ENCODE measurements at places on chromosomes 4 and X.
A peak's percentile ranks its signal among the peaks of the same experiment; 100 is the strongest.

- no peak for DNase-seq
These were observed 55.5 kb upstream of the SEC24B start for GRCh38 chr4:109378076-109378475.

DNA sequence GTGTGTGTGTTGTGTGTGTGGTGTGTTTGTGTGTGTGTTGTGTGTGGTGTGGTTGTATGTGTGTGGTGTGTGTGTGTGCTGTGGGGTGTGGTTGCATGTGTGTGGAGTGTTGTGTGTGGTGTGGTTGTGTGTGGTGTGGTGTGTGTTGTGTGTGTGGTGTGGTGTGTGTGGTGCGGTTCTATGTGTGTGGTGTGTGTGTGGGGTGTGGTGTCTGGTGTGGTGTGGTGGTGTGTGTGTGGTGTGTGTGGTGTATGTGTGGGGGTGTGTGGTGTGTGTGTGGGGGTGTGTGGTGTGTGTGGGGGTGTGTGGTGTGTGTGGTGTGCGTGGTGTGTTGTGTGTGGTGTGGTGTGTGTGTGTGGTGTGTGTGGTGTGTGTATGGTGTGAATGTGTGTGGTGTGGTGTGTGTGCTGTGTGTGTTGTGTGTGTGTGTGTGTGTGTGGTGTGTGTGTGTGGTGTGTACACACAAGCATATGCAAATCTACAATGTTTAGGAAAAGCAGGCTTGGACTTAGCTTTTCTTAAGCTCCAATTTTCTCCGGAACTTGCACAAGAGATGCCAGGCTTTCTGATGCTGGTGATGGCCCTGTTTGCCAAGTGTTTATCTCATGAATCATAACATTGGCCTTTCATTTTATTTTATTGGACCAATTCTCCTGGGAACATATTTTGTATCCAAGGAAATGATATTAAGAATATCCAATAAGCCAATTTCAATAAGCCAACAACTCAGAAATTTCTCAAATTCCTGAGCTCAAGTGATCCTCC lies 148.7 kb downstream of the SPATA18 start:
- DNase-seq = no peak

GRCh38 chrX:66756717-66757116 lies 117.8 kb upstream of the EDA2R start:
- DNase-seq = no peak

GRCh38 chr4:155692361-155692760 lies 25.7 kb downstream of the GUCY1A1 start:
- no peak for DNase-seq

DNA sequence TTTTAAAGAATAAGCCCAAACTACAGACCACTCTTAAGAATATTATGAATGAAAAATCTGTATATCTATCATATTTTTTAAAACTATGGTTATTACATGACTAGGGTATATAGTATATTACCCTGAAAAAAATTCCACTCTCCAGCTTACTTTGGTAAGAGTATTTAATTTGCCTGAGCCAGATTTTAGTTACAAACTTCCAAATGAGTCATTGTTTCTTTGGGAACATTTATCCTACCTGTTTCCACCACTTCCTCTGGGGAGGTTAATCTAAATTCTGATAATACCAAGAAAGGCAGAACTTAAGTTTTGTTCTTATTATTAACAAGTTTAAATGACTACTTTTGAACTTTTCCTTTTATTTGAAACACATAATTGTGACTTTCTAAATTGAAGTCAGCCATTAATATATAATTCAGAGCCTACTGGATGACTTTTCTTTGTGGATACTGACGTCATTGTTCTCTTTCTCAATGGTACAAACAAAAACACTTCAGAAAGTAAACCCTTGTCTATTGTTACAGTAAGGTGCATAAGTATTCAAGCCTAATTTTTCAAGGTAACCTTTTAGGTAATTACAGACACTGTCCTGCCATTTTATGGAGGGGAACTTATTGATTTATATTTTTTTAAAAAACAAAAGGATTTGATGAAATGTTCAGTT lies 135.6 kb upstream of the TLL1 start:
- no peak for DNase-seq

DNA sequence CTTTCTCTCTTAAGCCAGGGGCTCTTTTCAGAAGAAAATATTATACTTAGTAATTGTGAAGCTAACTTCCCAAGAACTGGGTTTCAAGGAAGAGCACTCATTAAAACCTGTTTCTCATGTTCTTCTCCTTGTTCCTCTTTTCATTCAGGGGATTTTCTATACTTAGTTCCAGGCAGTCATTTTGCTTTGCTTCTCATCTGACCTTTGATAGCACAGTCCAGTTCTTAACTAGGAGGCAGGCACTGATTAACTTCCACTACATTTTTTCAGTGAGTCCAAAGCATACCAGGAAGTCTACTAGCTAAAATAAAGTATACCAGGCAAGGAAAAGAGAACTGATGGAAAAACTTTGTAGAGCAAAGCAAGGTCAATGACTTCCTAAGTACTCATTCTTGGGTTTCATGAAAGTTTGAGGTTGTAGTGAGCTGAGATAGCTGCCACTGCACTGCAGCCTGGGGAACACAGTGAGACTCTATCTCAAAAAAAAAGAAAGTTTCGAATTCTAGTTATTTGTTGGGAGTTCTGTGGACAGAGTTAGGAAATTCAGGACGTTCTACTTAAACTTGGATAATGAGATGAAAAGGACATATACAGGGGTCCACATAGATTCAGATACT lies 190.1 kb upstream of the HS3ST1 start:
- no peak for DNase-seq

DNA sequence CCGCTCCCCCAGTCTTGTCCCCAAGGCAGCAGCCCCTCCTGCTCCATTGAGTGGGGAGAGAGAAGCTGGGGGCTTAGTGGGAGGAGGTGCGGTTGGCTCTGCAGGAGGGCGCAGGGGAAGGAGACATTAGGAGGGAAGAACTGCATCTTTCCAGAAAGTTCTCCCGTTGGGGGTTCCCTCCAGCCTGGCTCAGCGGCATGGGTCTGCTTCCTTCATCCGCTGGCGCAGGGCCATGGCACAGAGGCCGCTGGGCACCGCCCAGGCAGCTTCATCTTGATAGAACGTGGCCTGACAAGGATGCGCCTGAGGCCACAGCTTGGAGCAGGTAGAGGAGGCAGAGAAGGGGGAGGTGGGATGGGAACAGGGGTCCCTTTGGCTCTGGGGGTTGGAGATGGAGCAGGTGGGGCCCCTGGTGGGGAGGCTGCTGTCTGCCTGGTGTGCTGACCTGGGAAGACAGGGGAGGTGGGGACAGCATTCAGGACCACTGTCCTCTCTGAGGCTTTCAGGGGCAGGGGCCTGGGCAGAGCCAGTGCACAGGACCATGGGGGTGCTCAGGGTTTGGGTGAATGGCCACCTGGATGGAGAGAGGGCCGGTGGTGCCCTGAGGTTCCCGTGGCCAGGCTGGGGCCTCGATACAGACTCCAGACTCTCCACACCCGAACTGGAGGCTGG lies 12.1 kb downstream of the DOK7 start:
- DNase-seq = no peak

- DNase-seq = no peak
These were observed 32.3 kb upstream of the KDR start for GRCh38 chr4:55157559-55158277.

DNA sequence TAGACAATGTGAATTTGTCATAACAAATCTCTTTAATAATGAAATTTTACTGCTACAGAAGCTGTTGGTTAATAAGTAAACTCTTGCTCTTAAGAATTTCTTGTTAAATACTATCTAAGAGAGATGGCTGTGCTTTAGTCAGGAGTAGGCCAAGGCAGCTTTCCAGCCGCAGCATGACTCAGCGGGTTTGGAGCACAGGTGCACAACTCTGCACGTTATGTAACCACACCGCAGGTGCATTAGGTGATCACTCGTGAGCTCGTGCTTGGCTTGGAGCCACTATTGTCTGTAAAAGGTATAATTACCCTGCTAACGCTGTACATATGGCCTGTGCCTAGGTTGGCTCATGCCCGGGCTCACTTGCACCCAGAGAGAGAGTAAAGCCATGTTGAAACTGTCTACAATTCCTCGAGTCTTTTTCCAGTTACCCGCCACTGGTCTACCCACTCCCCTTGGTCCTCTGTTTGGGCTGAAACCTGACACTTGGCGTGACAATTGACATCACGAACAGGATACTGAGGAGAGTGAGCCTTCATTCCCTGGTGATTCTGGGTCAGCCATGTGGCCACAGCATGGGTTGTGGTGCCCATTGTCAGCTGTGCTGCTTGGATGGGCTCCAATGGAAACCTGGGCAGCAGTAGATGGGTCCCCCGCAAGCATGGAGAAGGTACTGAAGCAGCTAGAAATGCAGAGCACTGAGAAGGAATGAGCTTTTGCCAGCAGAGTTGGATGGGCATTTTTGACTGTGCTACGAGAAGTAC lies 18.4 kb upstream of the ANAPC4 start:
- no peak for DNase-seq

DNA sequence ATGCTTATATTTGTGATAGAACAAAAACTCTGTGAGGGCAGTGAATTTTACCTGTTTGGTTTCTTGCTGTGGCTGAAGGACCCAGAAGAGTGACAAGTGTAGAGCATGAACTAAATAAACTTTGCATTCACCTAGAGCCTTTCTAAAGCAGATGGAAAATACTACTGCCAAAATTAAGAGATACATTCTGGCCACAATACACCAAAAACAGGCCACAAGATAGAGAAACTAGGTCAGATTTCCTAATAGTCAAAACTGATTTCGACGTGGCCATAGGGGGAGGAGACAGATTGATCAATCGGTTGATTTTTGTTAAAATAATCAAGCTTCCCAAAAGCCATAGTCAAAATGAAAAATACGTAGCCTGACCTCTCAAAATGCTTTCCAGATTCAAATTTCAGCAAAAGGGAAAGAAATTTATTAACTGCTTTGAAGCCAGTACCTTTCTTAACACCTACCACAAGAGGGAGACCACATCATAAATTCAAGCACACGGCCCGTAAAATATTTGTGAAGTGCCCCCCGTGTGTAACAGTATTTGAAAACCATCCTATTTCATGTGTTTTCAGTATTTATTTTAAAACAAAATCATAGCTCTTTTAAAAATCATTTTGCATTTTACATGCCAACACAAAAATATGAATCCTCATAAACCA lies 132.4 kb downstream of the CORIN start:
- no peak for DNase-seq

DNA sequence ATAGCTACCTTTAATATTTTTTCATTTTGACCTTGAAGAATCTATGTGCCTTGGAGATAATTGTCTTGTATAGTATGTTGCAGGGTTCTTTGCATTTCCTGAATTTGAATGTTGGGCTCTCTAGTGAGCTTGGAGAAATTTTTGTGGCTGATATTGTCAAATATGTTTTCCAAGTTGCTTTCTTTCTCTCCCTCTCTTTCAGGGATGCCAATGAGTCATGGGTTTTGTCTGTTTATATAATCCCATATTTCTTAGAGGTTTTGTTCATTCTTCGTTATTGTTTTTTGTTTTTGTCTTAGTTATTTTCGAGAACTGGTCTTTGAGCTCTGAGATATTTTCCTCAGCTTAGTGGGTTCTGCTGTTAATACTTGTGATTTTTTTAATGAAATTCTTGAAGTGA lies 20.7 kb downstream of the RAB40AL start:
- DNase-seq = no peak

DNA sequence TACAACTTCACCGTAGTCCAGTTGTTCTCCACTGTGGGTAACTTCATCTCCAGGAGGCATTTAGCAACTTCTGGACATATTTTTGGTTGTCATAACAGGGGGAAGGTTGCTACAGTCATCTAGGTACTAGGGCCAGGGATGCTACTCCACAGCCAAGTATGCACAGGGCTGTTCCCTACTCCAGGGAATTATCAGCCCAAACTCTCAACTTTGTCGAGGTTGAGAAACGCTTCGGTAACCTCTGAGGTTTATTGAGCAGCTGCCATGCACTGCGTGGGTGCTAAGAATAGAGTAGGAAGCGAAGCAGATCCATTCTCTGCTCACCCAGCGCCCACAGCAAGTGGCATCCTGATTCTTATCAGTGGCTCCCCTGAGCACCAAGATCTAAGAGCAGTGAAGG lies 8.2 kb downstream of the FGFBP1 start:
- no peak for DNase-seq

GRCh38 chr4:162162672-162163071 lies 1.1 kb downstream of the FSTL5 start:
- DNase-seq = no peak

- no peak for DNase-seq
These were observed 121.0 kb downstream of the PCDH10 start for GRCh38 chr4:133270021-133270570.

- peak; percentile 16 for DNase-seq
These were observed 69.0 kb downstream of the GATB start for GRCh38 chr4:151691639-151692442.

DNA sequence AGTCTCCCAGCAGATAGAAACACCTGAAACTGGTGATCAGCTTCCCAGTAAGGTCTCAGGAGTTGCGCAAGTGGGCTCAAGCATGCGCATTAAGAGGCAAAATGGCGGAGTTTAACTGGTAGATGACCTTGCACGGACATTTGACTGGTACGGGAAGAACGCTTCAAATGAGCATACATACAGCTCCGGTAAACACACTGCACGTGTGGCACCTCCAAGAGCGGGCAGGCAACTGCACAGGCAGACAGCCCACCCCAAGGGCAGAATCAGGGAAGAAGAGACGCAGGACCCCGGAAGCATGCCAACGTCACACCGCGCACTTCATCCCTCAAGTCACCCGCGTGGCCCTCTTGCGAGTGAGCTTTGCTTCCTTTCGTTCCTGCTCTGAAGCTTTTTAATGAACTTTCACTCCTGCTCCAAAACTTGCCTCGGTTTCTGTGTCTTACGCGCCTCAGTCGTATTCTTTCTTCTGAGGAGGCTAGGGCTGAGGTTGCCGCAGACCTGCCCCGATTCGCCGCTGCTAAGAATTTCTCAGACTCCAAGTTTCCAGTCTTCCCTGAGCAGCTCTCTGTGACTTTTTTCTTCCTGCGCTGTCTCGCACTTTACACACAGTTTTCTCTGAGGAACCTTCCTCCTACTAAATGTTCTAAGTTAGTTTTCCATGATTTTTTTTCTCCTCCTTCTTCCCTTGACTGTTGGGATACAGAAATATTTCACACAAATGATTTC lies 180.7 kb upstream of the ZFP42 start:
- peak; percentile 13 for DNase-seq

GRCh38 chr4:139530833-139531427 lies 25.1 kb downstream of the SETD7 start:
- DNase-seq = no peak

- no peak for DNase-seq
These were observed 80.0 kb downstream of the FHIP1A start for GRCh38 chr4:151488968-151489367.

- no peak for DNase-seq
These were observed 38.9 kb downstream of the RUFY3 start for GRCh38 chr4:70760662-70761061.

- DNase-seq = no peak
These were observed 168.7 kb downstream of the PRDM5 start for GRCh38 chr4:120753854-120754253.

DNA sequence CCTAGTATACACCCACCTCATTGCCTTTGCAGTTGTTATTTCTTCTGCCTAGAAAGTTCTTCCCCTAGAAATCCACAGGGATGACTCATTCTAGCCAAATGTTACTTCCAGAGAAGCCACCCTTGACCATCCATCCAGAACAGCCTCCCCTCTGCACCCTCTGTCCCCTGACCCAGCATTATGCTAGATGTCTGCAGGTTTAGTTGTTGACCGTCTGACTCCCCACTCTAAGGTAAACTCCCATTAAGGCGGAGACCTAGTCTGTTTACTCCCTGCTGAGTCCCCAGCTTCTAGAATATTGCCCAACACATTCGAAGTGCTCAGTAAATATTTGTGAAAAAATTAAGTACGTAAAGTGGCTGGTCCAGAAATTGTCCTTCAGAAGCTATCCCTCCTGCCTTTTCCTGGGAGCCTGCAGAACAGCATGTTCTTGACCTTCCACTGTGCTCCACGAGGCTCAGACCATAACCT lies 11.0 kb downstream of the SRD5A3 start:
- DNase-seq = no peak

- no peak for DNase-seq
These were observed 74.6 kb downstream of the RAPGEF2 start for GRCh38 chr4:159177265-159178150.
